Peyer's patch (tissue), 4 donors: ENCODE measurements at places on chromosomes 7 and 10.

GRCh38 chr7:139901056-139901795, 72.2 kb downstream of the TBXAS1 start:
- H3K4me1 ChIP-seq: no peaks in the 10 kb centered on the region
- H3K4me3 ChIP-seq: no peak overlapping the region
- no peak overlapping the region for H3K27ac ChIP-seq
- no peaks in the 10 kb centered on the region for H3K36me3 ChIP-seq
- H3K27me3 ChIP-seq: no peaks in the 10 kb centered on the region
- no peak for DNase-seq

GRCh38 chr10:49055221-49055849, 60.0 kb downstream of the VSTM4 start:
- no peaks in the 10 kb centered on the region for H3K4me1 ChIP-seq
- H3K27me3 ChIP-seq: no peaks in the 10 kb centered on the region
- H3K27ac ChIP-seq: no peak overlapping the region

DNA sequence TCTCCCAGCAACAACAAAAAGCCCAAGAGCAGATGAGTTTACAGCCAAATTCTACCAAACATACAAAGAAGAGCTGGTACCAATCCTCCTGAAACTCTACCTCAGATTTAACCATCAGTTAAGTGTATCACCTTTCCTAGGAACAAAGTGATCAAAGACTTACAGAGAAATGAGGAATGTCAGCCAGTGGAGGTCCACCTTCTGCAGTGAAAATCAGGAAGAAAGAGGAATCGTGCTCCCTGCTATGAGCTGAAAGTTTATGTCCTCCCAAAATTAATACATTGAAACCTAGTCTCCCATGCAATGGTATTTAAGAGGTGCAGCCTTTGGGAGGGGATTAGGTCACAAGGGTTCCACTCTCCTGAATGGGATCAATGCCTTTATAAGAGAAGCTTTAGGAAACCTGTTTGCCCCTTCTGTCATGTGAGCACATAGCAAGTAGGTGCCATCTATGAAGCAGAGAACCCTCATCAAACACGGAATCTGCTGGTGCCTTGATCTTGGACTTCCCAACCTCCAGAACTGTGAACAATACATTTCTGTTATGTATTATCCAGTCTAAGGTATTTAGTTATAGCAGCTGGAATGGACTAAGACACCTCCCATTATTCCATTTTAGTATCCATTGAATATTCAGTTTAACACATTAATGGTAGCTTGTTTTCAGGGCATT, 139.0 kb upstream of the FZD8 start:
- H3K36me3 ChIP-seq: no peaks in the 10 kb centered on the region
- no peaks in the 10 kb centered on the region for H3K27me3 ChIP-seq
- no peak for DNase-seq
- H3K4me3 ChIP-seq: no peak overlapping the region
- no peaks in the 10 kb centered on the region for H3K4me1 ChIP-seq

GRCh38 chr7:151885202-151885580, 8.3 kb upstream of the PRKAG2 start:
- no peaks in the 10 kb centered on the region for H3K36me3 ChIP-seq
- no peaks in the 10 kb centered on the region for H3K27me3 ChIP-seq
- no peaks in the 10 kb centered on the region for H3K4me1 ChIP-seq
- no peak for DNase-seq
- H3K4me3 ChIP-seq: no peak overlapping the region

DNA sequence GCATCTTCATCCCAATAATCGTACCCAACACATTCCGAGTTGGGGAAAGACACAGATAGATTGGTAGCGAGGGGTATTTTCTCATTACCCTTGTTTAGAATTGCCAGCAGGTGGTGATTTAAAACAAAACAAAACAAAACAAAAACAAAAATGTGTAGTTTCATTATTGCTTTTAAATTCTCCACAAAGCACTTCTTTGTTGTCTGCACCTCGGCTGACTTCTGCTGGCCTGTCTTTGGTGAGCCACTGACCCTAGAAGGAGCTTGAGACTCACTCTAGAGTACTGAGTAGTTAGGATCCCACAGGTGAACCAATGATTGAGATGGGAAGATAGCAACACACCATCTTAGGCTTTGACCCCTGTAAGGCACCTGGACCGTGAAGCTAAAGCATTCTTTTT, 105.4 kb upstream of the BET1 start:
- no peaks in the 10 kb centered on the region for H3K4me1 ChIP-seq
- DNase-seq: no peak
- H3K27ac ChIP-seq: no peak overlapping the region
- H3K4me3 ChIP-seq: no peak overlapping the region
- H3K36me3 ChIP-seq: no peaks in the 10 kb centered on the region
- H3K27me3 ChIP-seq: no peaks in the 10 kb centered on the region

DNA sequence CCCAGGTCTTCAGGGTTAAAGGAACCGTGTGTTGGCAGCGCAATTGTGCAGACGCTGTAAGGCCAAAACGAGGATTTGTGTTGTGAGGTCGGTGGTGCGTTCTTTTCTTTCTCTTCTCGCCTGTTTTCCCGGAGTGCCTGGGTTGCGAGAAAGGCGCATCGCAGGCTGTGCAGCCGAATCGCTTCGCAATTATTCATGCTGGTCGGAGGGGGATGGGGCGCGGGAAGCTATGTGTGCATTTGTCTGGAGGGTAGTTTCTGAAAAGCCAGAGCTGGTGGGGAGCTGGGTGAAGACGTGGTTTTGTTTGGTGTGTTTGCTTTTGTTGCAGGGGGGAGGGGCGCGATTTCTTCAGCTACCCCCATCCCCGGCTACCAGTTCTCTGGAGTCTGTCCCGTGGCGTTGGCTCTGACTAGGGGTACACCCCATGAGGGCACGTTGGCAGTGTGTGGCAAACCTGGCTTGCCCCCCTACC, 2.1 kb downstream of the MXI1 start:
- peak overlapping the region; percentile 61 for H3K4me3 ChIP-seq
- DNase-seq: peak; percentile 65
- H3K4me1 ChIP-seq: peaks cover 35% of the 10 kb centered on the region
- H3K27ac ChIP-seq: peak overlapping the region; percentile 93
- no peaks in the 10 kb centered on the region for H3K36me3 ChIP-seq

DNA sequence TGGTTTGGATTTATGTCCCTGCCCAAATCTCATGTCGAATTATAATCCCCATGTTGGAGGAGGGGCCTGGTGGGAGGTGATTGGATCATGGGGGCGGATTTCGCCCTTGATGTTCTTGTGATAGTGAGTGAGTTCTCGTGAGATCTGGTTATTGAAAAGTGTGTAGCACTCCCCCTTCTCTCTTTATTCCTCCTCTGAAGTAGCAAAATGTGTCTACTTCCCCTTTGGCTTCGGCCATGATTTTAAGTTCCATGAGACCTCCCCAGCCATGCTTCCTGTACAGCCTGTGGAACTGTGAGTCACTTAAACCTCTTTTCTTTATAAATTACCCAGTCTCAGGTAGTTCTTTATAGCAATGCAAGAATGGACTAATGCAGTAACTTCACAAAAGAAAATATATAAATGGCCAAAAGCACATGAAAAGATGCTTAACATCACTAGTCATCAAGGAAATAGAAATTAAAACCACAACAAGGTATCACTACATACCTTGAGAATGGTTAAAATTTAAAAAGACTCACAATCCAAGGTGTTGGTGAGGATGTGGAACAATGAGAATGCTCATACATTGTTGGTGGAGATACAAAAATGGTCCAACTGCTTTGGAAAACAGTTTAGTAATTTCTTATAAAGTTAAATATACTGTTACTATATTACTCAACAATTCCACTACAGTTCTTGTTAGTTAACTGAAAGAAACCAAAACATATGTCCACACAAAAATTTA, 218.7 kb downstream of the SNX10 start:
- no peaks in the 10 kb centered on the region for H3K36me3 ChIP-seq
- no peak overlapping the region for H3K27ac ChIP-seq
- DNase-seq: no peak
- H3K4me3 ChIP-seq: no peak overlapping the region
- no peaks in the 10 kb centered on the region for H3K4me1 ChIP-seq
- H3K27me3 ChIP-seq: no peaks in the 10 kb centered on the region

DNA sequence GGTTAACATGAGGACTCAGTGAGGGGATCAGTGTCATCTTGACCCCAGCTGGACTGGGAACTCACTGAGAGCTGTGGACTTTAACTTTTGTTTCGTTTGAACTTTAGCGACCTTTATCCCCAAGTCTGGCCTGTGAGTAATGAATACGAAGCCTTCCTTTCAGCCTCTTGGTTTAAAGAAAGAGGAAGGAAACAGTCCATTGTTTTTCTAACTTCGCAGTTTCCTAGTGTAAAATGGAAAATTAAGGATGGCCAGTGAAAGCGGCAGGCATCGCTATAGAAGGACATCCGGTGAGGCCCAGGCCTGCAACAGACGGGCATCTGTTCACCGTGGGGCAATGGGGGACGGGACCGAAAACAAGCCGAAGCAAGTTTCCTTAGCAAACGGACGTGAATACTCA, 44.1 kb upstream of the ADO start:
- no peak overlapping the region for H3K27ac ChIP-seq
- H3K4me1 ChIP-seq: no peaks in the 10 kb centered on the region
- DNase-seq: no peak

GRCh38 chr7:158428131-158428836, 159.3 kb downstream of the PTPRN2 start:
- no peaks in the 10 kb centered on the region for H3K36me3 ChIP-seq
- H3K4me1 ChIP-seq: no peaks in the 10 kb centered on the region
- H3K27ac ChIP-seq: no peak overlapping the region
- H3K4me3 ChIP-seq: no peak overlapping the region
- no peaks in the 10 kb centered on the region for H3K27me3 ChIP-seq

DNA sequence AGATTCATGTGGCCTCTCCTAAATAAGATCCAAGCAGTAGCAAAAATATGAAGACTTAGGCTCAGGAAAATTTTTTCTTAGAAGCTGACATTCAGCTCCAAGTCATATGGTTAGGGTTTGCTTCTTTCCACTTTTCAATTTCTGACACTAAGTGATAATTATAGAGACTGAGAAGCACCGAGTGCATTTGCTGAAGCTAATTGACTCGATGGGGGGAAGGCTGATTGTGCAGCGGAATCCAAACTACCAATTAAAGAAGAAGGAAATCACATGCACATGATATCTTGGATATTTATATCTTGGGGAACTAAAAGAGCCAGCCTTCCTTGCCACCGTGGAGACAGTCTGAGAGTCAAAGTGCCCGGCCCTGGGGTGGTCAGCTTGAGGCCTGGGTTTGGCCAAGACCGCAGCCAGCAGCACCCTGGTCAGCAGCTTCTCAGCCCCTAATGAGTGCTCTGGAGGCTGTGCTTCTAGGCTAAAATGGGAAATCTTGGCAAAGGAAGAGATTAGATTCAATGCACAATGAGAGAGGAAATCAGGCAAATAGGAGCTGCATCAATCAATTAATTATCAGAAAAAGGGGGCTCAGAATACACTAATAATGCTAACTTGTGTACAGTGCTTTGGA, 589.3 kb downstream of the NRG3 start:
- no peaks in the 10 kb centered on the region for H3K36me3 ChIP-seq
- no peak for DNase-seq
- no peaks in the 10 kb centered on the region for H3K4me1 ChIP-seq
- no peak overlapping the region for H3K4me3 ChIP-seq

- H3K27me3 ChIP-seq: no peaks in the 10 kb centered on the region
- H3K4me3 ChIP-seq: no peak overlapping the region
- peaks cover 73% of the 10 kb centered on the region for H3K36me3 ChIP-seq
- no peak for DNase-seq
Observed at GRCh38 chr7:158946771-158947170, 90.4 kb downstream of the DYNC2I1 start.

DNA sequence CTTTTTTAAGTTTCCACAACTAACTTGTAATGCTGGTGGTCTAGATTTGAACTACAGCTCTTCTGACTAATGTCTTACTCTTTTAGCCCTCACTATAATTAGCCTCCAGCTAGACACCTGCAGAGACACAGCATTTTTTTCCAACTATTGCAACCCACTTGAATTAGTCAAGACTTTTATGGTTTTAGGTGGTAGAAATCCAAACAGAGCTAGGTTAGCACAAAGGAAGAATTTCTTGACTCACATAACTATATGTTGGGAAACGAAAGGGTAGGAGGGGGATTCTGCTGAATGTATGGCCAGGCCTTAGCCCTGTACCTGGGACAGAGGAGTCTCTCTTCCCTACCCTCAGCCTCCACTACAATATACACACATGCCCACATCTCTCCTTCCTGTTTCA, 586.1 kb downstream of the INHBA start:
- H3K4me3 ChIP-seq: no peak overlapping the region
- no peaks in the 10 kb centered on the region for H3K27me3 ChIP-seq
- no peaks in the 10 kb centered on the region for H3K4me1 ChIP-seq
- H3K36me3 ChIP-seq: no peaks in the 10 kb centered on the region

GRCh38 chr10:76309070-76309469, 877.6 kb downstream of the LRMDA start:
- DNase-seq: no peak
- no peak overlapping the region for H3K27ac ChIP-seq
- no peaks in the 10 kb centered on the region for H3K36me3 ChIP-seq
- no peaks in the 10 kb centered on the region for H3K27me3 ChIP-seq
- no peaks in the 10 kb centered on the region for H3K4me1 ChIP-seq
